AG09319 (cell line): ENCODE measurements at places on chromosomes 12 and 14.

DNA sequence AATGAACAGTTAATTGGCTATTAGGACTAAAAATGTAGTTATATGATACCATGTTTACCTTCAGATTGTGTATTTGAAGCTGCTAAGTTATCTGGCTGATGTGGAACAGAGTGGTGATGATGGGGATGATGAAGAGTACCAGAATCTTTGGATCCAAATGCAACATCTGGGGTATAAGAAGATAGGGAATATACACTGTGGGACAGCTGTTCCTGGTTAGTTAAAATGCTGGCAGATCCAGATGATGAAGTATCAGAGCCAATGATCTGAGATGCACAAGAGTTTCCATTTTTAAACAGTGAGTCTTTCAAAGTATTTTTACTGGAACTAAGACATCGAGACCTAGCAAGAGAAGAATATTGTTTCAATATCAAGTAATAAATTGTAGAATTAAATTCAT lies 31.6 kb downstream of the SENP1 start:
- no peak for DNase-seq

GRCh38 chr12:30006021-30006420 lies 222.3 kb upstream of the TMTC1 start:
- DNase-seq, result no peak

GRCh38 chr12:66156654-66157053 lies 13.1 kb downstream of the TMBIM4 start:
- DNase-seq, result no peak

DNA sequence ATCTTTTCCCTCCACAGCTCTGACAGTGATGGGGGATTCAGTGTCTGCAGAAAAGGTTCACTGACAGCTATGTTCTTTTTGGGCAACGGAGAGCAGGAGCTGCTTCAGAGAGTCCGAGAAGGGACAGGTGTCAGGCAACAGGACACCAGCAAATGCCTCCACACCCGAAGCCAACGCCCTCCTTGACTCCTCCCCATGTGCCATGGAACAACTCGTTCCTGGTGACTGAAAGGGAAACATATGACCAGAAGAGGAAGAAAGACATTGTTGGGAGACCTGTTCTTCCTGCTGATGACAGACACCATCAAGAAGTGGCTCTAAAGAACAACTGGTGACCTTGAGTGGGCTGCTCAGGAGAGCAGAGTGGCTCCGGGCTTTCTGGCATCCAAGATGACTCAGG lies 172.3 kb upstream of the NOS1 start:
- no peak for DNase-seq

GRCh38 chr12:52054833-52055730 lies 3.8 kb downstream of the NR4A1 start:
- no peak for DNase-seq

DNA sequence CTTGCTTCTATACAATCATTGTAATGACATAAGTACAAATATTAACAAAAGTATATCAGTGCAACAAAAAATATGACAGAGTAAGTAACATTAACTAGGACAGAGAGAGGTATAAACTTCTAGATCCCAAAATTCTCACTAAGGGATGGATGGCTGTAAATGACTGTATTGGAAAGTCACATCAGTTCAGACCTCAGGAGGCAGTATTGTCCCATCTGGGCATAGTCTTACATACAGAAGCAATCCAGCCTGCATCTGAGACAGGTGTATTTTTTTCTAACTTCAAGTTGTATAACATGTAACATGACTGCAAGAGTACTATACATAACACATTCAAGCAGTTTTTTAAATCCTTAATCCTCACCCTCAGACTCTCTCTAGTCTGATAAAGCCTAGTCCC lies 99.0 kb downstream of the GARIN6 start:
- DNase-seq, result no peak
